ENCODE measurements at places on chromosomes 4 and X.

GRCh38 chr4:94974773-94975172 is 217.0 kb downstream of the BMPR1B start:
- no peak for DNase-seq

DNA sequence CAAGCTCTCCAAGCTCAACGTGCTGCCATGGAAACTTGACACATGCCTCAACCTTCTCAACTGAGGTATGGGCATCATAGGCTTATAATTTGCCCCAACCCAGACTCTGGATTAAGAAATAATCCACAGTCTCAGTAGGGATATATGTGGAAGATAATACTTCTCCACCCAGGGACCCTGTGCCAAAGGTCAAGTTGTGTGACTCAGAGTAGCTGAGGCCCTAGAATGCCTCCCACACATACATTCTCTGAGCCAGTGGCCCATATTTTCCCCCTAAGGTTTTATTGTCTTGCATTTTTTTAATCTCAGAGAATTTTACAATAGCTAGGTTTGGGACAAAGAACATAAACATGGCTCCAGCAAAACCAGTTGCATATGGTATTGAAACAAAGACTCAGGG is 283.1 kb downstream of the IDS start:
- DNase-seq: no peak

GRCh38 chr4:80963051-80963450 is 67.5 kb upstream of the BMP3 start:
- no peak for DNase-seq

DNA sequence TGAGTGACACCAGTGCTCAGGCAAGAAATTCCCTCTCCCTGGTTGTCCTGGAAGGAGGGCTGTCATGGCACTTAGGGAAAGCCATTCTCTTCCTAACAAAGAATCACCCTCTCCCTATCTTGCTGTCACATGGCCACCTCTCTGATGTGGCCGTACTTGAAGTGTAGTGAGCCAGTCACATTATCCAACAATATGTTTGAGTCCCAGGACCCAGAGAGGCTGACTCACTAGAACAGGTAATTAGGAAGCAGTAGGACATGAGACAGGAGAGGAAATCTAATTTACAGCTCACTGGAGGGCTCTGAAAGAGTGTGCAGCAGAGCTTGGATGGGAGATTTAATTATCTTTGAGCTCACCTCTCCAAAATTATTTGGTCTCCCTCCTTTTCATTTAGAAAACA is 299.1 kb downstream of the ARHGAP24 start:
- no peak for DNase-seq

- peak; percentile 4 for DNase-seq
Observed at GRCh38 chrX:19799319-19800182, 87.8 kb downstream of the SH3KBP1 start.

GRCh38 chrX:15834053-15834452 is 20.6 kb downstream of the AP1S2 start:
- no peak for DNase-seq

DNA sequence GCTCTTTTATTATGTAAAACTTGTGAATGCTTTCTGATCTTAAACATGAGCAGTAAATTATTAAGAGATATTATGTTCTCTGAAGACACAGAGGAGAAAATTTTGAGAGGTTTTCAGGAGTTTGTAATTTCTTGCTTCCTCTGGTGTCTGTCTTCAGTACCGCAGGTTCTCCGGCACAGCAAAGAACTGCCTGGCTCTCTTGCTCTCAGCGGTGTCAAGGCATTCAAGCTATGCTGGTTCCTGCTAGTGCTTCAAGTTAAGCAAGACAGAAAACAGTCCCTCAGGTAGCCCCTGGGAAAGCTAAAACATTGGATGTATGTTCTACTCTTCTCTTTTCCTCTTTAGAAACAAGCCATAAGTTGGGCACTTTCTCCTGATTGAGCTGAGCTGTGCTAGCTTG is 120.2 kb upstream of the CENPE start:
- DNase-seq: no peak

- no peak for DNase-seq
Observed at GRCh38 chr4:102469806-102470205, 31.4 kb upstream of the NFKB1 start.

DNA sequence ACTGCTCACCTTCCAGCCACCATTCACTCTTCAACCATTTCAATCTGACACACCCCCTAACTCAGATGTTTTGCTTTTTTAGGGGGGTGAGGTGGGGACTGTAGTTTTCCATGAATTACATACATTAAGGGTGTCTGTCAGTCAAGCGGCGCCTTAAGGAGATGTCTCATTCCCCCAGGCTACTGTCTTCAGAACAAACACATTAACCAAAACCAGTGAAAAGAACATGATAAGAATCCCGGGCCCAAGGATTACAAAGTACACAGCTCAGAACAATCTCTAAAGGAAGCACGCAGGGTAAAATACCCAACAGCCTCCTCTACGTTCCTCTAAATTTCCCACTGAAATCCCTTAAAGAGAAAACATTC is 62.5 kb upstream of the IRF2 start:
- DNase-seq: no peak

GRCh38 chr4:8270912-8271815 is 1.6 kb downstream of the HTRA3 start:
- DNase-seq: no peak

DNA sequence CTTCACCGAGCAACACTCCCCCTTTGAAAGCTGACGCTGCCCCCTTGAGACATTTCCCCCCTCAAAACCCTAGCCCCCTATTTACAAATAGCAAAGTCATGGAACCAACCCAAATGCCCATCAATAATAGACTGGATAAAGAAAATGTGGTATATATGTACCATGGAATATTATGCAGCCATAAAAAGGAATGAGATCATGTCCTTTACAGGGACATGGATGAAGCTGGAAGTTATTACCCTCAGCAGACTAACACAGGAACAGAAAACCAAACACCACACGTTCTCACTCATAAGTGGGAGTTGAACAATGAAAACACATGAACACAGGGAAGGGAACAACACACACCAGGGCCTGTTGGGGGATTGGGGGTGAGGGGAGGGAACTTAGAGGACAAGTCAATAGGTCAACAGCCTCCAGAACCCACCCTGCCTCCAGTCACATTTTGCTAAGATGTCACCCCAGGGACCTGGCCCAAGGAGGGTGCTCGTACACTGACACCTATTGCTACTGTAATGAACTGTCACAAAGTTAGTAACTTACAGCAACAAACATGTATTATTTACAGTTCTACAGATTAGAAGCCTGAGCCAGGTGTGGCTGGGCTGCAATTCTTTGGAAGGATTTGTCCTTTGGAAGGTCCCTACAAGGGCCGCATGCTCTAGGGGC is 20.6 kb downstream of the SCD5 start:
- no peak for DNase-seq

- DNase-seq: no peak
Observed at GRCh38 chrX:53160297-53160983, 64.6 kb downstream of the KDM5C start.

GRCh38 chrX:10175319-10175871 is 18.6 kb downstream of the CLCN4 start:
- no peak for DNase-seq

DNA sequence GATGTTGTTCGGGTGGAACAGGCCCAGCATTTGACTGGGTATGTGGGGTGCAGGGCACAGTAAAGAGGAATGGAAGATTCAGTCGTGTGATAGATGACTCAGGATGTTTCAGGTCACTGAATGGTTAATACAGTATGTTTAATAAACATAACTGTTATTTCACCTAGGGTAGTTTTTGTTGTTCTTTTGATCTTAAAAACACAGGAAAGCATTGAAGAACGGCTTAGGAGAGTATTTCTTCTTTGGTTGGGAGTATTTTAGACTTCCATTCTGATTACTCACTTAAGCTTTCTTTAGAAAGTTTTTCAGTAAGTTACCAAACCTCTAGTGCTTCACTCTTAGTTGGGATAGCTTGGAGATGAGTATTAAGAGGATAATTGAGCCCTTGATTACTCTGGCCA is 62.3 kb downstream of the STAG2 start:
- DNase-seq: no peak
